Activated B cell treated with CpG ODN at 0.5 μM for 24 hours (primary cell): ENCODE measurements at places on chromosomes 7 and 10. TPM values are rescaled to one million over a fixed set of nuclear protein-coding genes. Genes with fewer than 3 reads are reported as not detected.

The CALN1 gene
- total RNA-seq: not detected in 2 replicates

The OPN1SW gene
- not detected in 2 replicates for total RNA-seq

The GARIN1A gene
- total RNA-seq: 1.2 and 1.4 TPM in 2 replicates

The SUN3 gene
- total RNA-seq: not detected in 2 replicates

The HABP2 gene
- total RNA-seq: not detected in 2 replicates

The CYTH3 gene
- 2.6 and 3.6 TPM in 2 replicates for total RNA-seq

The AGBL3 gene
- total RNA-seq: 6.1 and 9.6 TPM in 2 replicates

DNA sequence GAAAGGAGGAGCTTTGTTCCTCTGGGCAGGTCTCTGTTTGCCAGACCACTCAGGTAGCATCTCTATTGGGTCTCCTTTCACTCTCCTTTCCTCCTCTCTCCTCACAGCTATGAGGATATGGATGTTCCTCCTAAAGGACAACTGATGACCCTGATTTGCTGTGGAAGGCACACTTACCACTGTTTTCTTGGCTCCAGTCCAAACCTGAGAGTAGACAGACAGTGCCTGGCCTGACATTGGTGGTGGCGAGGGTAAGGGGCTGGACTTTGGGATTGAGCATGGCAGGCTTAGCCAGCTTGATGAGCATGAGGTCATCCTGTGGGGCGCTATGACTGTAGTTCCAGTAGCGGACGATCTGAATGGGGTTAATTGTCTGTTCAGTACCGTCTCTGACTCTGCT is 3.6 kb downstream of the PRSS37 start:
- no peak for DNase-seq

DNA sequence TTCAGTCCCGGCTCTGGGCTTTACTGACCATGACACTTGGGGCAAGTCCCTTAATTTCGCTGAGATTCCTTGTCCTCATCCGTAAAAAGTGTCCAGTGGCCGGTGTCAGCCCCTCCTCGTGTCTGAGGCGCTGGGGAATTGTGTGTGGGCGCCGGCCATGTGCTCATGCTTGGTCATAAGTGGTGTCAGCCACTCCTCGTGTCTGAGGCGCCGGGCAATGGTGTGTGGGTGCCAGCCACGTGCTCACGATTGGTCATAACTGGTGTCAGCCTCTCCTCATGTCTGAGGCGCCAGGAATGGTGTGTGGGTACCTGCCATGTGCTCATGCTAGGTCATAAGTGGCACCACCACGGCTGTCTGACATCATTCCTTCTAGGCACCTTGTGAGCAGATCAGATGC is 40.7 kb upstream of the DMBT1 start:
- no peak for DNase-seq

DNA sequence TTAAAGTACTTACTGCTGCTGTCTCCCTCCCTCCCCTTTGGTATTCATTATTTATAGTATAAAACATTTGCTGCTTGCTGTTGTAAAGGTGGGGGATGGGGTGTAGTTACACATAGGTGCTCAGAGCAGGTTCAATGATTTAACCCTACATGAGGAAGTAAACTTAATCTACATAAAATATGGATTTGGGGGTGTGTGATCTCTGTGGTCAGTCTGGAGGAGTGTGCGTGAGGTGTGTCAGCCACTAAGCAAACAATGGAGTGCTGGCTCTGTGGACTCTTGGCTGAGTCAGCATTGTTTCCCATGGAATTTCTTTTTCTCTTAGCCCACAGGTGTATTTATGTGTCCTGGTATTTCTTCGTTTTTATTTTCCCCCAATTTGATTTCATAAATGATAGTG is 133.9 kb downstream of the AUTS2 start:
- no peak for DNase-seq

DNA sequence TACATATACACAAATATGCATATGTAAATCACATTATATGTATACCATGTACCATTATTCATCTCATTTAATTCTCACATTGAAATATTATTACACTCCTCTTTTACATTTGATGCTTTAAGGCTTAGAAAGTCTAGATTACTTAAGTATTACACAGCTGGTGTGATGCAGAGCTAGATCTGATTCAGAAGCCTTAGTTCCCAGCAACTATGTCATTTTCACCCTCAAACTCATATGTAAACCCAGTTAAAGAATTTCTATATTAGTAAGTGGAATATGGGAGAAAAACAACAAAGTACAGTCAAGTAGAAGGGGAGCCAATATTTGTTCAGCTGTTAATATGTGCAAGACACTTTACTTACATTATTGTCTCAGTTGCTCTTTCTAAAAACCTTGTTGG is 74.3 kb upstream of the CSTF2T start:
- DNase-seq: no peak

GRCh38 chr10:32095116-32095733 is 39.0 kb upstream of the KIF5B start:
- no peak for DNase-seq

GRCh38 chr10:59674215-59674836 is 35.3 kb downstream of the SLC16A9 start:
- no peak for DNase-seq

- DNase-seq: peak; percentile 11
Observed at GRCh38 chr10:79386637-79387465, 39.6 kb downstream of the PPIF start.

DNA sequence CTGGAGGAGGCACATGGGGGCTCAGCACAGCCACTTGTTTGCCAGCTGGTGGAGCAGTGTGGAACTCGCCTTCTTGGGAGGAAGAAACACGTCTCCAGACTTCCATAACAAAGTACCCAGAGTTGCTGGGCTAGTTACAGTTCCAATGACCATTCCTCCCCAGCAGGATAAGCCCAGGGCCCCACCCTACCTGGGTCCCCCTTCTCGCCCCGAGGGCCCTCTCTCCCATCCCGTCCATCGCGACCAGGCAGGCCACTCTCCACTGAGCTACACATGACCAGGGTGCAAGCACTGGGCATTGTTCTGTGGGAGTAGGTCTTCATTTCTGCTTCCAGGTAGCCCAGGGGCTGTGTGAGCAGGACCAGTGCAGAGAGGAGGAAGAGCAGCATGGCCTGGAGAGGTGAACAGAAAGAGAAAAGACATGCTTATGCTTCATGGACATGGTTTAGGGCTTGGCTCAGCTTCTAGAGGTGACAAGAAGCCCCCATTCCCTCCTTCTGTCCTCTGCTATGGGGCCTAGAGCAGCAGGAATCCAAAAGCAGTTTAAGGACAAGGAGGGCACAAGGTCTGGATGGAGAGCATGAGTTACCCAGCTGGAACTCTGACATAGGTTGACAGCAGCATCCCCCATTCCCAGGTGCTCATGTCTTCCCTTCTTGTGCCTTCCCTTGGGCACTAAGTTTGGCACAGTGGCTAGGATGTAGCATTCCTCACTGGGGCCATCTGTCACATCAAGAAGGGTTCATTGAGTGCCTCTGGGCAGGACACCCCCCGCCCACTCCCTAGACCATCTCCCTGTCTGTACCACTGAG is 2.4 kb downstream of the SFTPD start:
- DNase-seq: no peak

- no peak for DNase-seq
Observed at GRCh38 chr10:45593938-45594275, 78.7 kb downstream of the ZFAND4 start.

DNA sequence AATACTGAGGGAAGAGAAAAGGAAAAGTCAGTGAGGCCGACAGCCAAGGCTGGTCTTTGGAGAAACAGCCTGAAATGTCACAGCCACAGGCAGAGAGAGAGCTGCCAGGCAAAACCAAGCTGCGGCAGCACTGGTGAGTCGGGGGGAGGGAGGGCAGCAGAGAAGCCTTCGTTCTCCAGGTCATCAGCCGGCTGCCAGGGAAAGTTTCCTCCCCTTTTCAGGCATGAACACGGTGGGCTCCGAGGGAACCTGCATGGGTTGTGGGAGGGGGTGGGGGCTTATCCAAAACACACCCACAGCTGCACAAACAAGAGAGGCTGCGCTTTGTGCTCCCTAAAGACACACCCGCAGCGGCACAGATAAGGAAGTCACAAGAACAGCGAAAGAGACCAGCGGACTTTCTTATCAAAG is 62.3 kb upstream of the NKX6-2 start:
- DNase-seq: no peak

- DNase-seq: no peak
Observed at GRCh38 chr10:69974551-69975155, 78.0 kb upstream of the MACROH2A2 start.

- DNase-seq: peak; percentile 25
Observed at GRCh38 chr7:1593091-1593866, 23.4 kb upstream of the PSMG3 start.

GRCh38 chr10:33237736-33238624 is 96.5 kb downstream of the NRP1 start:
- DNase-seq: no peak

- no peak for DNase-seq
Observed at GRCh38 chr10:69495666-69496065, 44.4 kb downstream of the TSPAN15 start.

- peak; percentile 41 for DNase-seq
Observed at GRCh38 chr10:72087969-72088888, at the start of gene SPOCK2. TSS of gene SPOCK2 (minus strand) at chr10:72088551. CDS start at chr10:72088328, 223 bp downstream.

- no peak for DNase-seq
Observed at GRCh38 chr10:33773253-33773573, 438.7 kb upstream of the NRP1 start.

DNA sequence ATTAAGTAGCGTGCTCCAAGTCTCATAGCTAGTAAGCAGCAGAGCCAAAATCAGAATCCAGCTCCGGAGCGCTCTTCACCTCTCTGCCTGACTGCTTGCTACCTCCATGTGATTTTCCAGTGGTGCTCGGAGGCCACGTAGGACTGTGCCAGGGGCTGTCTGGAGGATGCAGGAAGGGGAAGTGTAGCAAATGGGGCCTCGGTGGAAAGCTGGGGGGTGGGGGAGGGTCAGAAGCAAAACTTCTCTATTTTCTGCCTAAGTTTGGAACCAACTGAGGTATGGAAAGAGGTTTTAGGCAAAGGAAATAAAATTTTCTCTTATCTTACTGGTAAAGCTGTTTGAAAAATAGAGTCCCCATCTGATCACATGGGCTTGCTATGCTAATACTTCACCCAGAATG is 108.7 kb downstream of the TBXAS1 start:
- no peak for DNase-seq

- no peak for DNase-seq
Observed at GRCh38 chr10:71312811-71313789, 6.0 kb upstream of the SLC29A3 start.

GRCh38 chr7:42858570-42858969 is 53.3 kb downstream of the C7orf25 start:
- no peak for DNase-seq
